T-helper 17 cell (primary cell): ENCODE measurements at places on chromosomes 11 and 22. TPM values are rescaled to one million over a fixed set of nuclear protein-coding genes. Genes with fewer than 3 reads are reported as not detected.

The LAYN gene
- total RNA-seq, result 1.4 TPM

The FERMT3 gene
- 182 TPM for total RNA-seq

The LGR4 gene
- 0.94 TPM for total RNA-seq

DNA sequence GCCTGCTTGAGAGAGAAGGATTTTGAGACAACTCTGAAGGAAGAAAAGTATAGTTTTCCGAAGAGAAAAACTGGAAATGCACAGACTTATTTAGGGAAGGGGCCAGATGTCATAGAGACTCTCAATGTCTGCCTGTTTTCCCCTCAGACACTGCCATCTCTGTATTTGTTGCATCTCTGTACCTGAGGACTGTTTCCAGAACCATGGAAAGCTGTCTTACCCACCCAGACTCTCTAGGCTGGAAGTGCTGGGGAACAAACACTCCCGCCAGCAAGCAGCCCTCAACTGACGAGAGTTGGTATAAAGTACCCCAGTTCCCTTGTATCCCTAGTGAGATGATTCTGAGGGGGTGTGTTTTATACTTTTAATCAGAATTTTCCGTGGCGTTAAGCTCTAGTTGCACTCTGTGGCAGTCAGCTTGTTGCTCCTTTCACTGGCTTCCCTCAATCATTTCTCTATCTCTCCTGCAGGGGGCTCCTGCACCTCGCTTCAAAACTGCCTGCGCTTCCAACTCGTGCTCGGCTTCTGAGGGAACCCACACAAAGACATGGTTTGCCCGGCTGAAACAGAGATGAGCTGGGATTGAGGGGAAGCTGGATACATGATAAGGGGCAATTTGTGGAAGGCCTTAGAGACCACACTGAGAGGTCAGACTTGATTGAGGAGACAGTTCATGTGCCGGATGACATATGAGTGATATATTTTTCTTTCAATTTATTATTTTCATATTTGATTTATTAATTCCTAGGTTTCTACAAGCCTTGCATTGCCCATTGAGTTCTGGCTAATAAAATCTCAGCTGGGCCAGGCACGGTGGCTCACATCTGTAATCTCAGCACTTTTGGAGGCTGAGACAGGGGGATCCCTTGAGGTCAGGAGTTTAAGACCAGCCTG lies 36.9 kb upstream of the CLPB start:
- peak; percentile 23 for DNase-seq
- peaks cover 6% of the 10 kb centered on the region for H3K4me1 ChIP-seq
- H3K27me3 ChIP-seq, result peaks cover 54% of the 10 kb centered on the region
- H3K4me3 ChIP-seq, result no peak overlapping the region
- H3K27ac ChIP-seq, result no peak overlapping the region
- H3K36me3 ChIP-seq, result no peaks in the 10 kb centered on the region

DNA sequence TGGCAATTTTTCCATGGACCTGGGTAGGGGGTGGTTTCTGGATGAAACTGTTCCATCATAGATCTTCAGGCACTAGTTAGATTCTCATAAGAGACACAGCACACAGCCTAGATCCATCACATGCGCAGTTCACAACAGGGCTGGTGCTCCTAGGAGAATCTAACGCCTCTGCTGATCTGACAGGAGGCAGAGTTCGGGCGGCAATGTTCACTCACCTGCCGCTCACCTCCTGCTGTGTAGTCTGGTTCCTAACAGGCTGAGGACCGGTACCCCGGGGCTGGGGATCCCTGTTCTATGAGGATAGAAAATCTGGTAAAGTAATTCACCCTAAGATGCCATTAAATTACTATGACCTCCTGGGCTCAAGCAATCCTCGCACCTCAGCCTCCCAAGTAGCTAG lies 318.0 kb downstream of the KIRREL3 start:
- no peak for DNase-seq
- H3K27ac ChIP-seq, result no peak overlapping the region
- no peaks in the 10 kb centered on the region for H3K36me3 ChIP-seq
- H3K27me3 ChIP-seq, result peaks cover 45% of the 10 kb centered on the region

GRCh38 chr11:86802601-86803051 lies 2.3 kb downstream of the PRSS23 start:
- no peak for DNase-seq
- peaks cover 10% of the 10 kb centered on the region for H3K4me1 ChIP-seq
- no peak overlapping the region for H3K4me3 ChIP-seq
- peaks cover 72% of the 10 kb centered on the region for H3K27me3 ChIP-seq
- H3K27ac ChIP-seq, result no peak overlapping the region

DNA sequence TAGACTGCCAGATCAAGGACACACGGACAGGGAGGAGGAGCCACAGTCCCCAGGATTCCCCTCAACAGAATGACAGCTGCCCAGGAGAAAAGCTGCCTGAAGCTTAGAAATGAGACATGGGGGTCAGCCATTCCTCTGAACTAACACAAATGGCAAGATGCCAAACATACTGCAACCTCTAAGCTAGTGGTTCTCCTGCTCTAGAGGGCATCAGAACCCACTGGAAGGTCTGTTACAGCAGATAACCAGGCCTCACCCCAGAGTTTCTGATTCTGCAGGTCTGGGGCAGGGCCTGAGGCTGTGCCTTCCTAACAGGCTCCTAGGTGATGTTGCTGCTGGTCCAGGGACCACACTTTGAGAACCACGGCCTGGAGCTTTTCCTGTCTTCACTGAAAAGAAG lies 28.6 kb upstream of the BID start:
- no peak overlapping the region for H3K27ac ChIP-seq
- no peaks in the 10 kb centered on the region for H3K36me3 ChIP-seq
- H3K27me3 ChIP-seq, result no peaks in the 10 kb centered on the region
- no peak for DNase-seq
- no peak overlapping the region for H3K4me3 ChIP-seq

- H3K4me1 ChIP-seq, result peaks cover 42% of the 10 kb centered on the region
- H3K36me3 ChIP-seq, result no peaks in the 10 kb centered on the region
- H3K27ac ChIP-seq, result peak within 1 kb of the TSS; percentile 76
- DNase-seq, result peak; percentile 77
- H3K27me3 ChIP-seq, result no peaks in the 10 kb centered on the region
- peak within 1 kb of the TSS; percentile 94 for H3K4me3 ChIP-seq
These were observed at the start of gene MICAL2 for GRCh38 chr11:12110201-12110713. MICAL2 (plus strand) TSS chr11:12110590; CDS start chr11:12162156, 51,566 bp downstream.

- no peak for DNase-seq
- H3K4me1 ChIP-seq, result no peaks in the 10 kb centered on the region
- H3K4me3 ChIP-seq, result no peak overlapping the region
- no peaks in the 10 kb centered on the region for H3K27me3 ChIP-seq
These were observed 493.0 kb downstream of the MN1 start for GRCh38 chr22:27308513-27308912.

- H3K4me3 ChIP-seq, result no peak overlapping the region
- no peak for DNase-seq
- H3K4me1 ChIP-seq, result no peaks in the 10 kb centered on the region
- H3K27me3 ChIP-seq, result peaks cover 4% of the 10 kb centered on the region
- H3K27ac ChIP-seq, result no peak overlapping the region
These were observed 76.6 kb downstream of the ST3GAL4 start for GRCh38 chr11:126432065-126432461.

DNA sequence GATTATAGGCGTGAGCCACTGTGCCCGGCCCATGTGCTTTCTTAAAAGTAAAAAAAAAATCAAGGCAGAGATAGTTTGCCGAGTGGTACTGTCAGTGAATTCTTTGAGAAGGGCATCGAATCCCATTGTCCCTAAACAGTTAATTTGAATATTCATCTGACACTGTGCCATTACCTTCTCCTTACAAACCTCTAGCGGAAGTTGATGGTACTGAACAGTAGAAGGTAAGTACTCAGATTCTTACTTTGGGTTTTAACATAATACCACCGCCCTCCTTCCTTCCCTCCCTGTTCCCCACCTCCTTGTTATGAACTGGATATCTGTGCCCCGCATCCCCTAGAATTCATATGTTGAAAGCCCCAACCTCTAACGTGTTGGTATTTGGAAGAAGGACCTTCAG lies 58.2 kb upstream of the CLMP start:
- no peaks in the 10 kb centered on the region for H3K36me3 ChIP-seq
- no peak for DNase-seq
- no peak overlapping the region for H3K27ac ChIP-seq
